ENCODE measurements at places on chromosomes 5 and 9.

DNA sequence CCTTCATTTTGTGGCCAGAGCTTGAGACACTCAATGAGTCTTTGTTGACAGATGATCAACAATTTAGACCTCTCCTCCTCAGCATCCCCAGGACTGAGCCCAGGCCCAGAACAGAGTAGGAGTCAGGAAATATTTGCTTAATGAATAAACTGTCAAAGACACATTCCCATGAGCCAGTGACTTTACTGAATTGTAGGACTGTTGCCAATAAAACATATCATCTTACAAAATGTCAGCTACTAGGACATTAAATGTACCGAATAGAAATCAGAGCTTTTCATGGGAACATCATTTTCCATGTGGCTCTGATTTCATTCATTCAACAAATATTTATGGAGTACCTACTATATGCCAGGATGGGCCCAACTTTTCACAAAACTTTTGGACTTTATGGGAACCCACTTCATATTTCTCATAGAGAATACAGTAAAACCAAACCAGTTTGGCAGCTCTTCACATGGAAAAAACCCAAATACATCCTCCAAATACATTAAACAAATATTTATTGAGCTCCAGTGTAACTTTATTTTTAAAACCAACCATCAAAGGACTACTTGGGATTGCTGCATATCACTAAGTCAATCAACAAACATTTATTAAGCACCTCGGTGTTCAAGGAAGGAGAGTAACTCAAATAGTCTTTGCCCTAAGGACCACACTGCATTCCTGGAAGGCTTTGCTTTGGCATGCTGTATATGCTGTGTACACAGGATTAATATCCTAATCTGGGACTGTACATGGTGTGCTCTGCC, 11.4 kb downstream of the VDAC1 start:
- DNase-seq = peak; percentile 73

DNA sequence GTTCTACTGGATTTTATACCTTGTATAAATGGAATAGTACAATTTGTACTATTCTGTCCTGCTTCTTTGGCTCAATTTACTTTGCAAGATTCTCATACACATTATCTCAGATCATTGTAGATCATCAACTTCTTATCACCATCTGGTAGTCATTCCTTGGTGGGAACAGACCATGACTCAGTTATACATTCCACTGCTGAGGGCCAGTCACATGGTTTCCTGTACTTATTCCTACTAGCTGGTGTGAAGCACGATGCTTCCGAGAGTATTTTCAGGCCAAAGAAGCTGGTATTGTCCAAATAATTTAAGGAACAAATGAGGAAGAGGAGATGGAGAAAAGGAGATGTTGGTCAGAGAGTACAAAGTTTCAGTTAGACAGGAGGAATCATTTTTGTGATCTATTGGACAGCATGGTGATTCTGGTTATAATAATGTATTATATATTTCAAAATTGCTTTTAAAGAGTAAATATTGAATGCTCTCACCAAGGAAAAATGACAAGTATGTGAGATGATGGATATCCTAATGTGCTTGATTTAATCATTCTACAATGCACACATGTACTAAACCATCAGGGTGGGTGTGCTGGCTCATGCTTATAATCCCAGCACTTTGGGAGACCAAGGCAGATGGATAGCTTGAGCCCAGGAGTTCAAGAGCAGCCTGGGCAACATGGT, 124.1 kb downstream of the SYK start:
- no peak for DNase-seq

GRCh38 chr5:88870285-88870684, 12.7 kb downstream of the MEF2C start:
- DNase-seq = no peak

DNA sequence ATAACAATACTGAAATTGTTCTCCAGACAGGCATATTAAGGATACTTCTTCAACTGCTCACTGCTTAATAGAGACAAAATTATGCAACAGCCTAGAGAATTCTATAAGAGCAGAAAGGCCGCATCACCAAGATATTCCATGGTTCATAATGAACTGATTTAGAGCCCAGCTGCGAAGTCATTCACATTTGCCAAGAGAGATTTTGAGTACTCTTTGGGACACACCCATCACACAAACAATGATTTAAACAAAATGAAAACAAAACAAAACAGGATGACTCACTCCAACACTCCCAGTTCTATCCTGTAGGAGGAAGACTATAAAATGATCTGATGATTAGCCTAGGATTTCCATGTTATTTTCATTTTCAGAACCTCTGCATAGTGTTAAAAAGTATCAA, 145.7 kb upstream of the GNA14 start:
- DNase-seq = no peak

GRCh38 chr9:98158071-98158831, 34.2 kb downstream of the CORO2A start:
- no peak for DNase-seq

DNA sequence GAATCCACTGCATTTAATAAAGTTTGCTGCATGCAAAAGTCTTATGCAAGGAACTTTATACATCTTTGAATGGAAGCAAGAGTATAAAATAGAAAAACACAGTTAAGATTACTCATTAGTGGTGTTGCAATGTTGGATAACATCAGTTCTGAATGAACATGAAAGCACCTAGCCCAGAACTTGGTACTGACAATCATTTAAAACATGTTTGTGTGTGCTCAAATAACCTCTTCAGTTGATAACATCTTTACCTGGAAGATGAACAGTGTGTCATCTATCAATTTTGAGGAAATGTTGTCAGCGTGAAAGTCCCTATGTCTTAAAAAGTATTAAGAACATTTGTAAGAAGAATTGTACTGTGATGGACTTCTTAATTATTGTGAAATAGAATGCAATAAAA, 370.4 kb upstream of the GRAMD2B start:
- no peak for DNase-seq

GRCh38 chr5:6856653-6857052, 143.4 kb downstream of the TENT4A start:
- DNase-seq = no peak

GRCh38 chr5:79962575-79963222, 28.4 kb downstream of the MTX3 start:
- no peak for DNase-seq

GRCh38 chr5:131795879-131796792, 681 bp downstream of the FNIP1 start:
- peak; percentile 16 for DNase-seq

DNA sequence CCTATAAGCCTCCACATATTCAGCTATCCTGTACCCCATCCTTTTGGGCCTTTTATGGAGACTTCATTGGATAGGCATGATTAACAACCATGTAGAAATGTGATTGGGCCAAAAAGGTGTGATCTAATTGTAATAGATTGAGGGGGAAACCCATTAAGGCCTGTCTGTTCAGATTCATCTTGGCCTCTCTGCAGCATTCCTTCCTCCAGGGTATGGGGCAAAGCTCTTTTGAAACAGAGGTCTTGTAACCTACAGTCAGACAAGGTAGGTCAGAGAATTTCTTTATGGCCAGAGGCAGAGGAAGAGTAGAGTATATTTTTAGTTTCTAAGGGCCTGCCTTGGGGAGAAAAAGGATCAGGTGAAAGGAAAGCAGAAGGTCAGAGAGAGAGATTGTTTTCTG, 98.5 kb downstream of the INVS start:
- DNase-seq = no peak

- DNase-seq = peak; percentile 56
Measured at GRCh38 chr9:126490871-126491567, 122.7 kb upstream of the LMX1B start.

DNA sequence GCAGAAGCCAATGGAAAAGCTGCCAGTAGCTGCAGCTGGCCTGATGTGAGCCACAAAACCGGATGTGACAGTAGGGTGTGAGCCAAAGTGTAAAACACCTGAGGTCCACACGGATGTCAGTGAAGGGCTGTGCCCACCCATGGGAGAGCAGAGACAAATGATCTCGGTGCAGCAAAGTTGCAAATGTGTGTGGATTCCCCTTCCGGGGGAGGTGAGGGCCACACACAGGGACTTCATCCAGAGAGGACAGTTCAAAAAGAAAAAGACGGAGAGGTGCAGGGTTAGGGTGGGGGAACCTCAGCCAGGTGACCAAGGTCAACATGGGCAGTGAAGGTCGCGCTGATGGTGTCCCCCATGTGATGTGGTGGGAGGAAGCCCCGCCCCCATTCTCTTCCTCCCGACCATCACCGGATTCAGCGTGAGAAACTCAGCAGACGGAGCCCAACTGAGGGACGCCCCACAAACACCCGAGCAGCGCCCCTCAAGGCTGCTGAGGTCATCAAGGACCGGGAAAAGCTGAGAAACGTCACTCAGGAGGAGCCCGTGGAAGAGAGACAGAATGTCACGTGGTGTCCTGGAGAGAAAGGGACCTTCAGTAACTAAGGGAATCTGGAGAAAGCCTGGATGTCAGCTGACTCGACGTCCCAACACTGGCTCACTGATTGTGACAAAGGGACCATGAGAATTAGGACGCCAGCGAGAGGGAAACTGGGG, 11.4 kb upstream of the PTGDS start:
- peak; percentile 59 for DNase-seq

GRCh38 chr5:1368236-1368635, 23.3 kb upstream of the CLPTM1L start:
- no peak for DNase-seq

GRCh38 chr9:75140261-75140660, 51.9 kb downstream of the OSTF1 start:
- DNase-seq = no peak

DNA sequence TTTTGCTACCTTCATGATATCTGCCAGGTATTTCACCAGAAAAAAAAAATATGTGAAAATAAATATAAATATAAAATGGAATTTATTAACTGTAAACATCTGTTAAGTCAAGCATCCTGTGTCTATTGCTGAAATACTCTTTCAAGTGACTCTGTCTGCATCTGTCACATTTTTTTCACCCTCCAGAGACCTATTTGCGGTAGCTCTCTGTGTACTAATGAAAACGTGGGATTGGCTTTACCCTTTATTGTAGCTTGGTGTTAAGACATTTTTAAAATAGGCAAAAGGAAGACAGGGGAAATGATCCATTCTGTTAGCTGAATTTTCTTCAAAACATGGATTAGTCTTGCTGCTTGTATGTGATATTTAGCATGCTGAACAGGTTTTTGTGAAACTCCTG, 536.0 kb upstream of the WWC1 start:
- DNase-seq = no peak

DNA sequence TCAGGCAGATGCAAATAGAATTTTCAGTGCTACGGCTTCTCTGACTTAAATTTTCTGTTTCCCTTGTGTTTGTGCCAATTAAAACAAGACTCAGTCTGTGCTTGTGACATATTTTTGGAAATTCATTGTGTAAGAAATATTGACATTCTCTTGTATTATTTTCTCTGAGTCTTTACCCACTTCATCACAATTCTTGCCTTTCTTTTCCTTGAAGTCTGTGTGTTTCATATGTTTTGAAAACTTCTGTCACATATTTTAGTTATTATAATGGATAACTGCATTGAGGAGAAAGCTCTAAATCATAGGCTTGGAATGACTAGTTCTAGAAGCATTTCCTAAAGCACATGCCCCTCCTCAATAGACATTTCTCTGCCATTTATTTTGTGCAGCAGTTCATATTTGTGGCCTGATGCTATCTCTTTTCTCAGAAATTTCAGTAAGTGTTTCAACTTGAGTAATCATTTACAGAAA, 206.6 kb downstream of the PALM2AKAP2 start:
- no peak for DNase-seq

- no peak for DNase-seq
Measured at GRCh38 chr5:149671544-149671943, 58.6 kb upstream of the PPARGC1B start.

GRCh38 chr9:74975538-74975937, 22.8 kb upstream of the C9orf40 start:
- DNase-seq = no peak

- no peak for DNase-seq
Measured at GRCh38 chr5:78287833-78288232, 6.7 kb downstream of the AP3B1 start.

GRCh38 chr9:96031366-96031824, 155.9 kb downstream of the ERCC6L2 start:
- DNase-seq = peak; percentile 35

Data from COLO829 (cell line).